GOT3 (cell line): ENCODE measurements at places on chromosomes 2 and 18.

DNA sequence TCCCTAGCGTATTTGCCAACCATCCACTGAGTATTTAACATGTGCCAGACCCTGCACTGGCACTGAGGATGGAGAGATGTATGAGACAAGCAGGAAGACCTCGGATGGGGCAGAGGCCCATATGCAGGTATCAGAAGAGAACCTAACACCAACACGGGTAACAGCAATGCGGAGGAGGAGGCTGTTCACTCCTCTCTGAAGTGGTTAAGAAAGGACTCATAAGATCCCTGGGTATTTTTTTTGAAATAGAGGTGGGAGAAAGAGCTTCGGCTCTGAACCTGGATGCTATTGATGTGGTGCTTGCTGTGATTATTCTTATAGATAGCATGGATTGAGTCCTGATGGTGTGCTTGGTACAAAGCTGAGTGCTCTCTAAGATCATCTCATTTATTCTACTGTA lies 418.3 kb downstream of the LPIN1 start:
- DNase-seq = no peak

DNA sequence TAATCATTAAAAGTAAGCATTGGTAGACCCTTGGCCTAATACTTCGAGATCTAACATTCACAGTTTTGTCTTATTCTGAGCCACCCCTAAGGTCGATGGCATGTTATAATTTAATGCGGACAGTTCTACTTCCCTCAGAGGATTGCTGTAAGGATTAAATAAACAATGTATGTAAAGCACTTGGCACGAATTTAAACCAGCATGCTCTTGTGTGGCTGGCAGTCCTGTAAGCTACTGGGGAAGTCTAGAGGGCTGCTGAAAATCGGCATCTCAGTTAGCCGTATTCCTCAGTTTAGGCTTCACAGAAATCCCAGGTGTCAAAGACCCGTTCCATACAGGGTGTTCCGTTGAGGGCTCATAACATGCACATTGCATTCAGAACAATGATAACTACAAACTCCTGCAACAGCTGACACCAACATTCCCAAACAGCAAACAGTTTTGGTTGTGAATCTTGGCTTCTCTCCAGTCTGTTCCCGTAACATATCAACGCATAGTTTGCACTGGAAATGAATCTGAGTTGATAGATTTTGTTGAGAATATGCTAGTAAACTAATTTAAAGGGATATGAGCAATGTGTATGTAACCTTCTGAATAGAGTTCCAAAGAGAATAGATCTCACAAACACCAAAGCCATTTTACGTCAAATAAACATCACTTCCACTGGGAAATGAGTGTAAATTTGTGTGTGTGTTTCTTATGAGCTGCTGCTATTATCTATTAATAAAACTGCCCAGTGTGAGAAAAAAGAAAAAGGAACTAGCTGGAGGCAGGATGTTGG lies 52.2 kb upstream of the ACKR3 start:
- DNase-seq = no peak

GRCh38 chr2:112658839-112659667 lies 13.3 kb downstream of the SLC20A1 start:
- DNase-seq = no peak

DNA sequence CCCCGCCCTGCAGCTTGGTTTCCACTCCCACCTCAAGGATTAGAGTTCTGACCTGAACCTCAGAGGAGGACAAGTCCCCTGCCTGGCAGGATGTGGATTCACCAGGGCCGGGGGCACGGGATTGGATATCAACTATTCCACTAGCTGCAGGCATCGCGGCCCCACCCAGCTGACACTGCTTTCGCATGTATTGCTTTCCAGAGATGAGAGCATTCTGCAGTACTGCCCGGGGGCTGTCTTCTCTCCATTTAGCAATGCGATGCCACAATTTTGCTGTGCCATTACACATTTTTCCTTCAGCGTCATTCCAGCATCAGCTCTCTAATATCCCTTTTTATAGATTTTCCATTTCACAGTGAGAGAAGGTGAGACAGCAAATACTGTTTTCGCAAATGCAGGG lies 42.0 kb downstream of the CTIF start:
- no peak for DNase-seq

DNA sequence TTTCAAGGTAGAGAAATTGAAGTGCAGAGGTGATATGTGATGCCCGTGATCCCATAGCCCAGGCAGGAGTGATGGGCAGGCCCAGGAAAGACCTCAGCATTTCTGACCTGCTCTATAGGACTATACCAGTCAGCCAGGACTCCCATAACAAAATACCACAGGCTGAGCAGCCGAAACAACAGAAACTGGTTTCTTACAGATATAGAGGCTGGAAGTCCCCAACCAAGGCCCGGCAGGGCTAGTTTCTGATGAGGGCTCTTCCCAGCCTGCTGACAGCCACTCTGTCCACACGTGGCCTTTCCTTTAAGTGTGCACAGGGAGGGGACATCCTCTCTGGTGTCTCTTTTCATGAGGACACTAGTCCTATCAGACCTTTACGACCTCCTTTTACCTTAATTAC lies 104.2 kb upstream of the AGAP1 start:
- no peak for DNase-seq

GRCh38 chr2:162184821-162185450 lies 32.9 kb upstream of the GCG start:
- no peak for DNase-seq

- DNase-seq = no peak
Measured at GRCh38 chr2:47490406-47490805, 87.5 kb downstream of the MSH2 start.

DNA sequence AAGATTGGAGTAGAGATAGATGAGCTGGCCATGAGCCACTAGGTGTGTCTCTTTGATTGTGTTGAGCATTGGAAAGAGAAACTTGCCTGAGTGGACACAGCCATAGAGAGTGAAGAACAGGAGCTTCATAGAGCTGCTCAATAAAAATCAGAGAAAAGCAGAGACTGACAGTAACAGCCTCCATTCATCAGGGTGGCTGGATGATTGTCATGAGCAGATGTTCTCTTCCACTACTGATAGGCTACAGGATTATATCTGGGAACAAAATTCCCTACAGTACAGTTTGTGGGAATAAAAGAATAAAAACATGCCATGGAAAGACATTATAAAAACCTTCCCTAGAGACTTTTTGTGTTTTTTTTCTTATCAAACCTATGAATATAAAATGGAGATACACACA lies 404.8 kb upstream of the ACVR2A start:
- no peak for DNase-seq

- no peak for DNase-seq
Measured at GRCh38 chr2:218605432-218605831, 2.3 kb upstream of the PLCD4 start.

- DNase-seq = no peak
Measured at GRCh38 chr2:120632796-120633646, 102.6 kb upstream of the GLI2 start.

DNA sequence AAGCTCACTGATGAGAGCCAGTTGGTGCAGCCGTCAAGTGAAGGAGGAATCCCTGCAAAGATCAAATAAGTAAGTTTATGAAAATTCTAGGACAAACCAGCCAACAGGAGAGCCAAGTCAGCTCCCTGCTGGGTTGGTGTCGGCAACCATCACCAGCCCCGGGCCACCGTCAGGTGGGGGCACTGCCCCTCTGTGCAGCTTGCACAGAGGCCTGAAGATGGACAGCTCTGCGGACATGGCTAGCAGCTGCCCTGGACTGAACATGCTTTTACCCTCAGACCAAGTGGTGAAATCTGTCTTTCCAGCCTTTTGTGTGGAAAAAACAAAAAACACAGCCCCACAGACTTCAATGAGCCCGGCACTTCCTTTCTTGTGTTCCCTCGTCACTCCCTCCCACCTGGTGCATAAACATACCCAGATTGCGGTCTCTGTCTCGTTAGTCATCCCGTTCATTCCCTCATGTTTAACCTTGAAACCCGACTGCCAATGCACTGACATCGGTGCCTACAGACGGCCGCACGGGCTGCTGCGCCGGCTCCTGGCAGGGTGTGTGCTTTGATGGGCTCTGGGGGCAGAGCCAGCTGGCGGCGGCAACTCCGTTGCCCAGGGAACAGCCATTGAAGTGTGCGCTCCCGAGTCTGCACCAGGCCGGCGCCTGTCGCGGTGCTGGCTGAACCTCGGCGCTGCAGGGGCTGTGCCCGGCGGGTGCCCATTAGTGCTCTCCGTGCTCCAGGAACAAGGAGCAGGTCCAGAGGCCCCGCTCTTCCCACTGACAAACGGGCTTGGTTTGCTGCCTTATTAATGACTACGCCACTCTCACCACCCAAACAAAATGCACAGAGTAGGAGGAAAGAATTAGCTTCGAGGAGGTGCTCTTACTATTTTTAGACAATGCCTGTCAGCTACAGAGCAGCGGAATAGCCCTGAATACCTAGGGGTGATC lies 95.3 kb downstream of the EIPR1 start:
- DNase-seq = no peak

DNA sequence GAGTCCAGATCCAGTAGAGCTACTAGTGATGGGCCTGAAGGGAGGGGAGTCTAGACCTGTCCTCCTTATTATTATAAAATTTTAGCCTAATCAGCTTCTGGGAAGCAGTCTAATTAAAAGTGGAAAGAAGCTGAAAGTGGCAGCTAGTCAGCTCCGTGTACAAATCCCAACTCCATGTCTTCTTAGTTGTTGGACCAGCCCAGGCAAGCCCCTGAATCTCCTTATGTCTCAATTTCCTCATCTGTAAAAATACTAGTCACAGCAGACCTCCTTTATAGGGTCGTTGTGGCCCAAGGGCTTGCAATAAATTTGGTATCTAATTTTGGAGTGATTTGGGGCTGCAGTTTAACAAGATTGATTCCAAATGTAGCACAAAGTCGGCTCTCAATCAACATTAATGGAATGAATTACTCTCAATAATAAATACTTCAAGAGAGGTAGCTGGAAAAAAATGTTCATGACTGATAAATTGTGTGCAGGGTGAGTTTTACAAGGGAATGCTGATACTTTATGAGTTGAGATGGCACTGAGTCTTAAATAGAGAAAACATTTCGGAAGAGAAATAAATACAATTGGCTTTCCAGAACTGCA lies 118.3 kb upstream of the NDUFV2 start:
- DNase-seq = no peak

GRCh38 chr18:35592298-35592697 lies 10.8 kb downstream of the GALNT1 start:
- DNase-seq = no peak

- DNase-seq = no peak
Measured at GRCh38 chr18:9803698-9804516, 81.9 kb upstream of the TXNDC2 start.

GRCh38 chr2:70715071-70715985 lies 52.7 kb downstream of the ADD2 start:
- no peak for DNase-seq

DNA sequence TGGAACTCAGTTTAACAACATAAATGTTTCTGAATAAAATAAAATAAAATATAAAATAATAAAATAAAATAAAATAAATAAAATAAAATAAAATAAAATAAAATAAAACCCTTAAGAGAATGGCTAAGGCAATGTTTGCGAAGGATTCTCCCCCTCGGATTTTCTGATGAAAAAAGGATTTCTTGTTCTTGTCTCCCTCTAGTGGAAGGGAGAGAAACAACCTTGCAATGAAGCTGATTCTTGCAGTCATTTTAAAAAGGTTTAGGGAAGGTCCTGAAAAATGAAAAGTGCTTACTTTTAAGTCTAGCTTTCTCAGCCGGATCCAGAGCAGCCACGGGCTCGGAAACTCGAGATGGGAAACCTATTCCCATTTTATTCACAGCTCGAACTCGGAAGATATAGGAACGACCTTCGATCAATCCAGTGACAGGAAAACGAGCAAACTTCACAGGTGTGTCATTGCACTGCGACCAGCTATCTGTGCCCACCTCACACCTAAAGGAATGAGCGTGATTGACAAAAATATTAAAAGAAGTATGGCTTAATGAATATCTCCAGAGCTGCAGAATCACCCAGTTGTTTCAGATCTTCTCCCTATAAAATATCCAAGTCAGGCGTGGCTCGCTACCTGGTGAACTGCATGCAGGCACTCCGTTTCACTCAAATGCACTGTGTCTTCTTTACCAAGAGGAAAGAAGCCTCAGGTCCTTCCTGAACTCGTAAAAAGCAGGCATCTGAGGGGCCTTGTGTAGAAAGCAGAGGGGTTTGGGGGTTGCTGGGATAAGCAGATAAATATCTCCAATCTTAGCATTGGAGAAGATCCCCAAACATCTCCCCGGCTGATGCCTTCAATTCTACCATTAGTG lies 68.1 kb downstream of the MYOM1 start:
- DNase-seq = no peak

DNA sequence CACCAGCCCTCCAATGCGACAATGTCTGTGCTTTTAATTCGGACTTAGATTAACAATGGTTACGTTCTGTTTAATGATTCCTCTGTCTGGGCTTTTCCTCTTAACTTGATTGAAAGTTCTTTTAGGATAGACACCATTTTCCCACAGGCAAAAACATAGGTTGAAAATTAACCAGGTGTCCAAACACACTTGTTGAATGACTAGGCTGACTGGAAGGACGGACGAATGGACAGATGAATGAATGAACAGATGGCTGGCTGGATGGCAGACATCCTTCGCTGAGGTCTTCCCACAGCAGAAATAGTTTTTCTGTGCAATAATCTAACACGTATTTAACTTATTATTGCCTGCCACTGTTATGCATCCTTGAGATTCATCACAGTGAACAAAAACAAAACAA lies 298.8 kb downstream of the SRBD1 start:
- DNase-seq = no peak

GRCh38 chr2:21363364-21363763 lies 239.6 kb downstream of the TDRD15 start:
- DNase-seq = no peak

DNA sequence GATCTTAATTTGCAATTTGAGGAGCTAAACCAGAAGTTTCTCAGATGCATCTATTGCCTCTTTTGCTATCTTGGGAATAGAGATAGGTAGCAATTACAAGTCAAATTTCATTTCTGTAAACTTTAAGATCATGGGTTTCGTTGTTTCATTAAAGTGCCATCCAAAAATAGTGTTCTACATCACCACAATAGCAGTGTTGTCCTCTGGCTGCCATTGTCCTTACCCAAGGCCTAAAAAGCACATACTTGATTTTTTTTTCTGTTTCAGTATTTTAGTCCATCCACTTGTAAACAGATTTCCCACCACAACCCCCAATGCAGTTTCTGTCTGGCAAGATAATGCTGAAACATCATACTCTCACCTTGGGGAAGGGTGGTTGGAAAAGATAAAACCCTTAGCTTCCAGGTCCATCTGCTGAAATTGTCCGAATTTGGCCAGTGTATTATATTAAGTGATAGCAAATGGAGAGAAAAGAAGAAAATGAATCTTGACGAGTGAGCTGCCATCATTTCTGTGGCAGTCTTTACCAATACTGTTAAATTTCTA lies 136.2 kb downstream of the LCLAT1 start:
- no peak for DNase-seq

DNA sequence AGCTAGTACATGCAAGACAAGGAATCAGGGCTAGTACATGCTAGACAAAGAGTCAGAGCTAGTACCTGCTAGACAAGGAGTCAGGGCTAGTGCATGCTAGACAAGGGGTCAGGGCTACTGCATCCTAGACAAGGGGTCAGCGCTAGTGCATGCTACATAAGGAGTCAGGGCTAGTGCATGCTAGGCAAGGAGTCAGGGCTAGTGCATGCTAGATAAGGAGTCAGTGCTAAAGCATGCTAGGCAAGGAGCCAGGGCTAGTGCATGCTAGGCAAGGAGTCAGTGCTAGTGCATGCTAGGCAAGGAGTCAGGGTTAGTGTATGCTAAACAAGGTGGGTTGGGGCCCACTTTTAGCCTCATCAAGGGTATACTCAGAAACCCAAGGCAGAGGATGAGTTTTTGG lies 90.1 kb upstream of the FAM136A start:
- DNase-seq = no peak

GRCh38 chr2:63819765-63820717 lies 21.7 kb upstream of the UGP2 start:
- DNase-seq = no peak
